ENCODE measurements at places on chromosomes 3 and 15. TPM values are rescaled to one million over a fixed set of nuclear protein-coding genes. Genes with fewer than 3 reads are reported as not detected.

GRCh38 chr15:101712078-101712477, 12.2 kb downstream of the TARS3 start:
- no peaks in the 10 kb centered on the region for H3K36me3 ChIP-seq
- H3K4me1 ChIP-seq = no peaks in the 10 kb centered on the region
- no peak for DNase-seq
- H3K27ac ChIP-seq = no peak overlapping the region
- H3K4me3 ChIP-seq = no peak overlapping the region
- H3K27me3 ChIP-seq = no peaks in the 10 kb centered on the region

Gene TMEM42
- total RNA-seq = 17.7 TPM

DNA sequence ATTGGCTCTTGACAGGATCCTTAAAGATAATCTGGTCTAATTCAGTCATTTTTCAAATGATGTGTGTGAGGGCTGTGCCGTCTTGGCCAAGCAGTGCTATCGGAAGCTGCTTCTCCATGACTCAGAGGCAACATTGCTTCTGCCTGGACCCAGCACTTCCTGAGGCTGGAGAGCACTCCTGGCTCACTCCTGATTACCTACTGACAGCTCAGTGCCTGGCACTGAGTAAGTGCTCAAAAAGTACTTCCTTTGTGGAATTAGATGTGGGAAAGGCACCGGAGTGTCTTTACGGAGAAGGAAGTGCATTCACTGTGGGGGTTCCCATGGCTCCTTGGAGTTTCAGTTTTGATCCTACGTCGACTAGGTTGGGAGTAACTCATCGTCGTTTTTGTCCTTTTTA, 86.9 kb upstream of the UBE3A start:
- no peak for DNase-seq
- no peak overlapping the region for H3K27ac ChIP-seq
- H3K4me3 ChIP-seq = no peak overlapping the region
- peaks cover 2% of the 10 kb centered on the region for H3K4me1 ChIP-seq
- H3K27me3 ChIP-seq = no peaks in the 10 kb centered on the region
- peaks cover 3% of the 10 kb centered on the region for H3K36me3 ChIP-seq

Gene C3orf52
- total RNA-seq = 2.4 TPM

DNA sequence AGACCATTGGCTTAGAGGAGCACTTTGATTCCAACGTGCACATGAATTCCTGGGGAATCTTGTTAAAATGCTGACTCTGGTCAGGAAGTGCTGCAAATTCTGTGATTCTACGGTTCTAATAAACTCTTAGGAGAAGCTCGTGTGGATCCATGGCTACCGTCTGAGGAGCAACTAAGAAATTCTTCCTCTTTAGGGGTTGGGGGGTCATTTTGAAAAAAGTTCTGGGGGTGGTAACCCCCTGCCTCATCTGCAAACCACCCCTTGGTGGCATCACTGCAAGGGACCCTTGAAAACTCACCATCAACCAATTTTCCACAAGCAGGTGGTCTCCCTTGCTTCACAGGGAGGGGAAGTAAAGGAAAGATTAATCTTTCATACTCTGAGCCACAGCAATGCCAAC, 52.2 kb upstream of the IGF1R start:
- no peak overlapping the region for H3K4me3 ChIP-seq
- peaks cover 15% of the 10 kb centered on the region for H3K4me1 ChIP-seq
- no peak overlapping the region for H3K27ac ChIP-seq

GRCh38 chr3:148221303-148221702, 476.4 kb upstream of the AGTR1 start:
- H3K36me3 ChIP-seq = no peaks in the 10 kb centered on the region
- H3K27ac ChIP-seq = no peak overlapping the region

DNA sequence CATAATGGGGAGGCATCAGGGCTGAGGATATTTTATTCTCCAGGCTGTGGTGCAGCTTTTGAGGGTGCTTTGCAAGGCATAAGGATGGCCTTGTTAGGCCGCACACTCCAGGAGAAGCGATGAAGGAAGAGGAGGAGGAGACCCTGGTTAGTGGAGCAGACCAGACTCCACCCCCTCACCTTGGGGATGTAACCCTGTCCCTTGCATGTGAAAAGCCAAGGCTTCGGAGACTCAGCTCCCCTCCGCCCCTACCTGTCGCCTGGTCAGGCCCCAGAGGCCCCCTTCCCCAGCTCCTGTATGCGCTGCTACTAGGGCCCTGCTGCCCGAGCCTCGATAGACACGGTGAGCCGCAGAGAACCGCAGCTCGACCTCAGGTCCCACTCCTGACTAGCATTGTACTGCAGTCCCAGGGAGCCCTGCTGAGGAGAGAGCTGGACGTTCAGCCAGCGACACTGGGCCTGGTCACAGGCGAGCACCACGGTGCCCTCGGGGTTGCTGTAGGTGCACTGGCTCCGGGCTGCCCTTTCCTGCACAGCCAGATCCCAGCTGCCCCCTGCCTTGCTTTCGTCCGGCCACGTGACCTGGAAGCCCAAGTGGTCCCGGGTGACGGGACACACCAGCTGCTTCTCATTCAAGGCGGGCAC, 10.2 kb downstream of the CPN2 start:
- H3K27me3 ChIP-seq = peaks cover 23% of the 10 kb centered on the region
- H3K4me1 ChIP-seq = peaks cover 13% of the 10 kb centered on the region
- no peak overlapping the region for H3K27ac ChIP-seq
- no peaks in the 10 kb centered on the region for H3K36me3 ChIP-seq

Gene SQOR
- 0.22 TPM for total RNA-seq

DNA sequence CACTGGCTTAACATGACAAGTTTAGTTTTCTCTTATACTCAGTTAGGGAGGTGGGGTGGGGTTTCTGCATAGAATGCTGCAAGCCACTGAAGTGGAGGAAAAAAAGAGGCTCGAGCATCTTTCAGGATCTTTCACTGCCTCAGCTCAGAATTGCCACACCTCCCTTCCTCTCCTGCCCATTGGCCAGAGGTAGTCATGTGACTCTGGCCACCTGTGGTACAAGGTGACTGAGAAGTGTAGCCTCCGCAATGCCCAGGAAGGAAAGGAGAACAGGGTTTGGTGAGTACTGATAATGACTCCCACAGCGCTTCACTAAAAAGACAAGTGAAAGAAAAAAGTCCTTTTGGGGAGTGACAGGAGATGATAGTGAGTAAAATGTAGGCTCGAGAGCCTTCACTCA, 124.3 kb upstream of the TRIM42 start:
- H3K27ac ChIP-seq = no peak overlapping the region
- H3K4me3 ChIP-seq = no peak overlapping the region
- H3K27me3 ChIP-seq = no peaks in the 10 kb centered on the region
- DNase-seq = no peak
- H3K4me1 ChIP-seq = no peaks in the 10 kb centered on the region
